ENCODE measurements at places on chromosomes 4 and X.

GRCh38 chr4:139808808-139809756 lies 143.5 kb downstream of the MGST2 start:
- peak; percentile 38 for DNase-seq

- DNase-seq = no peak
These were observed 2.2 kb downstream of the UGT2B7 start for GRCh38 chr4:69098470-69098869.

GRCh38 chr4:114538012-114538617 lies 60.5 kb upstream of the UGT8 start:
- DNase-seq = no peak

- no peak for DNase-seq
These were observed 907.1 kb downstream of the RPA4 start for GRCh38 chrX:97790850-97791249.

DNA sequence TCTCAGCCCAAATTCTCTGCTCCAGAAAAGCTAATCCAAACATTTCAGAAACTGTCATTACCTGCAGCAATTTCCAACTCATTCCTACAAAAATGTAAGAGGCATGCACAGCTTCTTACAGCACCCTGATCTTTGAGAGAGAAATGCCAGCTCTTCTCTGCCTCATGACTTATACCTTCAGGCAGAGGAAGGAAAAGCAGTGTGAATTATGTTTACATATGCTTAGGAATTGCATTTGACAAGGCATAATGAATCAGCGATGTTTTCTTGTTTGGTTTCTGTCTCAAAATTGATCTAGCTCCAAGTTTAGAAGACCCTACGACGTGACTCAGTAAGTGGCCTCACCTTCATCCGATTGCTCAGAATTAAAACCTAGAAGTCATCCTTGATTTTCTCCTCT lies 21.8 kb upstream of the AGA start:
- DNase-seq = peak; percentile 46

DNA sequence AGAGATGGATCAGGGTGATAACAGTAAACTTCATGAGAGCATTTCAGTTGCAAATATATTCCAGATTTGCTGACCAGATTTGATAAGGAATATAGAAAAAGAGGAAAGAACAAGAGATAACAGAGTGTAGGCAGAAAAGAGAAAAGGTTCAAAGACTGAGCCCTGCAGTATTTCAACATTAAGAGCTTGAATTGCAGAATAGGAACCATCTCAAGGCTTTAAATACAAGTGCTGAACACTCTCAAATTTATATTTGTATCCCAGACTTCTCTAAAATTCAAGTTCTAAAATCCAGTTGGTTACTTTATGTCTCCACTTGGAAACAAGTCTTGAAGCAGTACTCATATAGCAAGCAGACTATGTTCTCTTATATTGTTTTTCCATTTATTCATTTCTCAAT lies 9.7 kb upstream of the MYOZ2 start:
- no peak for DNase-seq

DNA sequence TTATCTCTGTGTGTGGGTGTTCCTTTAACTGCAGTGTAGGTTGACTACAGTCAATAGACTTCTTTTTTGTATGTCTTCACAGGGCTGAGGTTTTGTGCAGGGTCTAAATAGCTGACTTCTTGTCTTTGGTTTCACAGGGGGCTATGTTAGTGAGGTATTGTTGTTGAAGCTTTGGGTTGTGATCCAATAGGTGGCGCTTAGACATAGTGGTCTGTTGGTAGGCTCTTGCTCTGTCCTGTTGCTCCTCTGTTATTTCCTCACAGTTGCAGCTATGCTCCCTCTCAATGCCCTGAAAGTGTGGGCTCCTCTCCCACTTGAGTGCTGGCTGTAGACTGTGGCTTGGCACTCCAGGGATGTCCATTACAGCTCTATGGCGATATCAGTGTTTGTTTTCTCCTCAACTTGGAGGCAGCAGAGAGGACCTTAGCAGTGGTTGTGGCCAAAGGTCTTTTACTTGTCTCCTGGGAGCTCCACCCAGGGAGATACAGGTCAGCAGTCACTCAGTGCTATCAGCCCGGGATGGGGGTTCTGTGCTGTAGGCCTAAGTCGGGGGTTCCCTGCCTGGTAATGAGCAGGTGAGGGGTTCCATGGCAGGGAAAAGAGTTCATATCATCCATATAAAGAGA lies 14.0 kb downstream of the POF1B start:
- DNase-seq = no peak

DNA sequence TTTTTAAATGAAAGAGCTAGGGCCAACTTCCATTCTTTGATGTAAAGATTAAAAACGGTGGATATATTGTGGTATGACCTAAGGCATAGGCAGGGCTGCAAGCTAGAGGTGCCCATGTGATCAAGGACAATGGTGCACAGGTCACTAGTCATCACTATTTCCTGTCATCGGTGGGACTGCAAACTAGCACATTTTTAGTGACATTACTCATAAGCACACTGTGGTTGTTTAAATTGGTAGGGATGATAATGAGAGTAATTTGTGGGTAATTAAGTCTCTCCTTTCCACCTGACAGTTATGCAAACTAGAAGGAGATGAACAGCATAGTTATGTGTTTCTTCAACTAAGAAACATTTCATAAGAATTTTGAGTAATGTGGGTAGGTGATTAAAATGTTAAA lies 85.4 kb downstream of the GPRIN3 start:
- DNase-seq = no peak

DNA sequence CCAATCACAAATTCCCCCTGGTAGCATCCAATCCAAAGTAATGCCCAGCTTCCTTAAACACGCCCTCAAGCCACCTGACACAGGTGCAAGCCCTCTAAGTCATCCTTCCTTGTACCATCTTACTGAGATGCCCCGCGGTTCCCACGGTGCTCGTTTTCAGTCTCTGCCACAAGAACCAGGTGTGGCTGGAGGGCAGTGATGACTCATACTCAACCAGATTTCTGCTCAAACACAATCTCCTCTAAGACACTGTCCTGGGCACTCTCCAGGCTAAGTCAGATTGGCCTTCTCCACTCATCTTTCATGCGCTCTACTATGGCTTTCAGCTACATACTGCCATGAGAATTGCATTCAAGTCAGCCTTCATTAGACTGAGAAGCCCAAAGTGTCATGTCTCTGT lies 3.5 kb downstream of the SH3KBP1 start:
- DNase-seq = no peak

- DNase-seq = peak; percentile 98
These were observed 495.2 kb downstream of the PDGFC start for GRCh38 chr4:156476359-156476758.
